ENCODE measurements at places on chromosomes 11 and 22.

GRCh38 chr11:118436639-118437207 lies 431 bp downstream of the KMT2A start:
- peak; percentile 34 for DNase-seq

DNA sequence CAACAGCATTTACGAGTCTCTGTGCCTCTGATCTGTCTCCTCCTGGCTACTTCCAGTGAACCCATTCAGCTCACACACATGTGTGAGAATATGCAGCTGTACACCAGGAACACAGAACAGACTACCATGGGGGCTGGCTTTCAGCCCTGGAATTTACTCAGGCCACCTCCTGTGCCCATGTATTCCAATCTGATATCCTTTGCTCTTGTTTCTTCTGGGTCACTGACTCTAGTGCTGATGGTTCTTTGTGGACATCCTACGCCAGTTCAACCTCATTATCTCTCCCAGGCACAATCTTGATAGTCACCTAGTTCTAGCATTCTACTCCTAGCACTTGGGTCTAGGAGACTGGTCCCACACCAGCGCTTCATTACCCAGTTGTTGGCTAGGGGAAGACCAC lies 23.0 kb upstream of the ZC3H12C start:
- DNase-seq: no peak

GRCh38 chr22:37807410-37808293 lies at the start of gene GCAT:
Gene GCAT (plus strand): TSS chr22:37807934. CDS start chr22:37807968, 34 bp downstream.
- peak; percentile 97 for DNase-seq

DNA sequence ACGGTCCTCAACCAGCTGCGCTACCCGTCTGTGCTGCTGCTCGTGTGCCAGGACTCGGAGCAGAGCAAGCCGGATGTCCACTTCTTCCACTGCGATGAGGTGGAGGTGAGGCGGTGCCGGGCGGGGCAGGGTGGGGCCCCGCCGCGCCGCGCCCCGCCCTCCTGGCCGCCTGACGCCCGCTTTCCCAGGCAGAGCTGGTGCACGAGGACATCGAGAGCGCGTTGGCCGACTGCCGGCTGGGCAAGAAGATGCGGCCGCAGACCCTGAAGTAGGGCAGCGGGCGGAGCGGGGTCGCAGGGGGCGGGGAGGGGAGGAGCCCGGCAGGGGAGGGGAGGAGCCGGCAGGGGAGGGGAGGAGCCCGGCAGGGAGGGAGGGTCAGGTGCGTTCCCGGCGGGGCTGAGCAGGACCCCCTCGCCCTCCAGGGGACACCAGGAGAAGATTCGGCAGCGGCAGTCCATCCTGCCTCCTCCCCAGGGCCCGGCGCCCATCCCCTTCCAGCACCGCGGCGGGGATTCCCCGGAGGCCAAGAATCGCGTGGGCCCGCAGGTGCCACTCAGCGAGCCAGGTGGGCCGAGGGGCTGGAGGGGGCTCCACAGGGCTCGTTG lies 14.7 kb downstream of the EPS8L2 start:
- DNase-seq: no peak

GRCh38 chr11:98564233-98564632 lies 456.5 kb upstream of the CNTN5 start:
- DNase-seq: no peak

DNA sequence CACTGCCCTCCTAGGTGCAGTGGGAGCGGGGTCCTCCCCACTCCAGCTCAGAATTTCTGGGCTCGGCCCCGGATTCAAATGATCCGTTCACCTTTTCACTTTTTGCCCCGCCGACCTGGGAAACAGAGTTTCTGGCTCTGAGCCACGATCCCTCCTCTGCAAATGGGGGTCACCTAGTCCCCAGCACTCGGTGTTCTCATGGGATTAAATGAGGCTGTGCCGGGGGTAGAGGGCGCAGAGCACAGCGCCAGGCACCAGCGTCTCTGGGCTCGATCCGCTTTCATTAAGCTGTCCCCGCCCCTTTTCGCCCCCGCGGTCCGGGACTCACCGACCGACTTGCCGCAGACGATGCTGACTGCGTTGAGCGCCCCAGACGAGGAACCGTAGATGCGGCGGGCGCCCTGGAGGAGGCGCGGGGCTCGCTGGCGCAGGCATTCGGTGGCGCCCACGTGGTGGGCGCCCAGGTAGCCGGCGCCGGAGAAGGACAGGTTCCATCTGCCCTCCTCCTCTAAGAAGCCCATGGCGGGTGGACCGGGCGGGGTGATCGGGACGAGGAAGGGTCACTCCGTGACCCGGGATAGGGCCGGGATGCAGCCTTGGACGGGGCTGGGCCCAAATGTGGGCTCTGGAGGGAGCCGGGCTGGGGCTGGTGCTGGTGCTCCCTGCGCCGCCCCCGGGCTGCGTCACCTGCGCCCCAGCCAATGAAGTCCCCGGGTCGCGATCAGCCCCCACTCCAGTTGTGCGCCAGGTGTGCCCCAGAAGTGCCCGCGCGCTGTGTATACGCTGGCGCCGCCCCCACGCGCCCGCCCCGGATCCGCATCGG lies at the start of gene PNPLA5:
PNPLA5 (minus strand) TSS at position 654 of the 823 bp plus-strand sequence; CDS start at position 521, 133 bp downstream.
- DNase-seq: no peak

DNA sequence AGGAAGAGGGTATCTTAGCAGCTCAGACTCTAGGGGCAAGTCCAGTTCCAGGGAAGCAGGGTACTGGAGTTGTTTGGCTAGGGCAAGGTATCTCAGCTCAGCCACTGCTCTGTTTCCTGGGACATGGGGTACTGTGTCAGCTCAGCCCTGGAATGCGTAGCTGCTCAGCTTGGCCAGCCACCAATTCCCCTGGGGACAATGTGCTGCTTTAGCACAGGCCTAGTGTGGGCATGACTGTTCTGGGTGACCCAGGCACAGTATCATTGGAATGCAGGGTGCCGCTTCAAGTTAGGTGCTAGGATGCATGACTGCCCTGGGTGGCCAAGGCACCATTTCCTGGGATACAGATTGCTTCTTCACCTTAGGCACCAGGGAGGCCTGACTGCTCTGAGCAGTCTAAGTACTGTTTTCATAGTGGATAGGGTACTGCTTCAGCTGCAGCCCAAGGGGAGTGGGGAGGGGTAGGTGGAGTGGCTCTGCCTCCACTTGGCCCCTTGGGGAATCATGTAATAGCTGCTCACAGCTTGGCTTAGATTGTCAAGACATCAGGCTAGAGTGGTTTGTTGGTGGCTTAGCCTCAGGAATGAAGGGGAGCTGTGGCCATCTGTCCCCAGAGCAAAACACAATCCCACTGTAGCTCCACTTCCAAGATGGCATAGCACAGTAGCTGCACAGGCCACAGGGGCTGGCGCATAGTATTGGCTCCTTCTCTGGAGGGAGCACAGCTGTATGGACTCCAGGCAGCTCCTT lies 36.0 kb downstream of the MADD start:
- peak; percentile 87 for DNase-seq

- no peak for DNase-seq
These were observed 23.2 kb downstream of the MEI1 start for GRCh38 chr22:41722496-41722895.

DNA sequence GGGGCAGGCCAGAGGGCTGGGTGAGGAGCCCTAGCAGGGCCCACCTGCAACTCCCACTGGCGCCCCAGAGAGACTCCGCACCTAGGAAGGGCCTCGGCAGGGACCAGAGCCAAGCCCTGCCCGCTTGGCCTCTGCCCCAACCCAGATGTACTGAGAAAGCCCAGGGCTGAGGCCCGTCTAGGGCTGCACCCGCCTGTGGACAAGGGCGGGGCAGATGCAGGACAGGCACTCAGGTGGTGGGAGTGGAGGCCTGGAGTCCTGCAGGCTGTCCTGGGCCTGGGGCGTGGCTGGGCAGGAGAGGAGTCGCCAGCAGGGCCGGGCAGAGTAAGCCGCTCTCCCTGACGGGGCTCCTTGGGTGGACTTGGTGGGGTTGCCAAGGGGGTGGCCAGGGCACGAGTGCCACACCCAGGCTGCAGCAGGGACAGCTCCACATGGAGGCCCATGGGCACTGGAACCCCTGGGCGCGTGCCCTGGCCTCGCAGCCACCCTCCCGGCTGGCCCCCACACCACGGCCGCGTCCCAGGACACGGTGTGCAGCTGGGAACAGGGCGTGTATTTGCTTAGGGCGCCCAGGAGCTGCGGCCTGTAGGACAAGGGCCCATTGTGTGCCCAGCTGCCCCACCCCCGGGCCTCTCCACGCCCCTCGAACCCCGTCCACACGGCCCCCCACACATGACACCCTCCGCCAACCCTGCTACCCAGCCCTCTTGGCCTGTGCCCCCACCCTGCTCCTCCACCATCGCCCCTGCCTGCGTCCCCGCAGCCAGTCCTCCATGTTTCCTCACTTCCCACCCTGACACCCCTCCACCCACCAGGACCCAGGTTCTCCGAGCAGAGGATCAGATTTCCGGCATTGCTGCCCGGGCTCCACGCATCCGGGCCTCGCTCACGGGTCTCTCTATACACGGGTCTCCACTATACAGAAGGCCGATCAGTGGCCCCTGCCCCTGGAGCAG lies 11.3 kb upstream of the PIM3 start:
- DNase-seq: no peak

- DNase-seq: no peak
These were observed 365.7 kb upstream of the CADM1 start for GRCh38 chr11:115869780-115870431.

- DNase-seq: no peak
These were observed 11.5 kb downstream of the PTPRJ start for GRCh38 chr11:47991894-47992293.

- DNase-seq: no peak
These were observed 34.5 kb downstream of the CELF1 start for GRCh38 chr11:47518212-47518964.

- DNase-seq: peak; percentile 79
These were observed 6.8 kb upstream of the CDKN1C start for GRCh38 chr11:2892215-2892966.

DNA sequence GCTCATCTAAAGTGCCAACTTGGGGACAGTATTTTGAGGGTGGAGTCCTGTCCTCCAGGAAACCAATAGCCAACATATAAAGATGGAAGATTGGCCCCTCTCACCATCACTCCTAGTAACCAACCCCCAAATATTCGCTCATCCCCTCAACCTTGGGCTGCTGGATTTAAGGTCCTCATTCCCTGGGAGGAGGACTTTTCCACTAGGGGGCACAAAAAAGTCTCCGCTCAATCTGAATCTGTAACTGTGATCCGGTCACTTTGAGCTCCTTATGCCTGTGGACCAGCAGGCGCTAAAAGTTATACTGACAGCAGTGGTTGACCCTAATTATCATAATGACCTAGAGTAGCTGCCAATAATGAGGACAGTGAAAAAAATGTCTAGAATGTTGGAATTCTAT lies 20.5 kb upstream of the CLPB start:
- DNase-seq: no peak

- peak; percentile 16 for DNase-seq
These were observed 22.5 kb upstream of the OAF start for GRCh38 chr11:120188371-120188770.

DNA sequence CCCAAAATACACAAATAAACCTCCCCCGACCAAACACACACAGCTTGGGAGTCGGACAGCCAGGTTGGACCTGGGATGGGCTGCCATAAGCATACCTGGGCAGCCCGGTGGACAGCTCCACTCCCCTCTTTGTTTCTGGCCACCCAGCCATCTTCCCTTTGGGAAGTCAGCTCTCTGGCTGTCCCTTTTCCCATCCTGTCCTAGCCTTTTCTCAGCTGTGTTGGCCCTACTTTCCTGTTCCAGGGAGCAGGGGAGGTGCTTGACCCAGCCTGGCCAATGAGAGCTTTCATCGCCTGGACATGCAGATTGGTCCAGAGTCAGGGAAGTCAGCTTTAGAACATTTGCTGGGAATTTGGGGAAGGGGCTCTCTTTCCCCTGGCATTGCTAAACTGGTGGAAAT lies 68.7 kb upstream of the NECTIN1 start:
- no peak for DNase-seq

- DNase-seq: no peak
These were observed 27.3 kb downstream of the INCENP start for GRCh38 chr11:62150887-62151736.

DNA sequence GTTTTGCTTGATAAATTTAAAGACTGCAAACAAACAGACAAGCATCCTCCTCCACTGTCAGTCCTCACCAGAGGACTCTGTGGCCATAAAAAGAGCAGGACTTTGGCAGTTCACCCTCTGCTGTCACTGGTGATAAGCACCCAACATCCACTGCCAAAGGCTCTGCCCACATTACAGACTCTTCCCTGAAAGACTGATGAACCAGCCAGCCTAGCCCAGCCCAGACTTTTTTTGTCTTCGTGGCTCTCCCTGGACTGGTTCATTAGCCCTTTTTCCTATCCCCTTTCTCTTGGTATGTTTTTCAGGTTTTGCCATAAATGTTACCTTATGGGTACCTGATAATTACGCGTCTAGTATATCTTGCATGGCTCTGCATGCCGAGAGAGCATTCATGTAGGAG lies 15.1 kb downstream of the ST14 start:
- DNase-seq: no peak

GRCh38 chr11:66722745-66723651 lies 6.0 kb downstream of the SPTBN2 start:
- DNase-seq: no peak

- no peak for DNase-seq
These were observed 286.2 kb downstream of the C11orf87 start for GRCh38 chr11:109708184-109708583.

DNA sequence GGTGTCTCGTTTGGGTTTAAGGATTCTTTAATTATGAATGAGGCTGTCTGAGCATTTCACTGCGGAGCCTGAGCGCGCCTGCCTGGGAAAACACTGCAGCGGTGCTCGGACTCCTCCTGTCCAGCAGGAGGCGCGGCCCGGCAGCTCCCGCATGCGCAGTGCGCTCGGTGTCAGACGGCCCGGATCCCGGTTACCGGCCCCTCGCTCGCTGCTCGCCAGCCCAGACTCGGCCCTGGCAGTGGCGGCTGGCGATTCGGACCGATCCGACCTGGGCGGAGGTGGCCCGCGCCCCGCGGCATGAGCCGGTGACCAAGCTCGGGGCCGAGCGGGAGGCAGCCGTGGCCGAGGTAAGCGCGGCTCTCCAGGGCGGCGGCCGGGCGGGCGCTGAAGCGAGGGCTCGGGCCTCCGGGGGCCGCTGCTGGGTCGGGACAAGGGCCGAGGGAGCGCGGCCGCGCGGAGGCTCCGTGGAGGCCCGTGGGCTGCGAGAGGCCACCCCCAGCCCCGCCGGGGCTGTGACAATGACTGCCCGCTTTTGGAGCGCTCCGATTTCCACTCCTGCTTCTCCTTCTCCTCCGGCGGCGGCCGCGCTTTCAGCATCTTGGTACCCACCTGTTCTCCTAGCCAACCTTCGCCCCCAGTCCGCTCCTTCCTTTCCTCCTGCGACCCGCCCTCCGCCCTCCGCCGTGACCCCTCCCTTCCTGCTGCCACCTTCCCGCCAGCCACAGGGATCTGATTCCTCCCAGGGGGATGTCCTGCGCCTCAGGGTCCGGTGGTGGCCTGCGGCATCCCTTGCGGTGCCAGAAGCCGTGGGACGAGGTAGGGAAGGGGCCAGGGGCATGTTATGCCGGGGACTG lies at the start of gene EXT2:
EXT2 (plus strand) TSS at position 173 of the 854 bp plus-strand sequence. CDS start 12,035 bp downstream, outside the sequence.
- DNase-seq: peak; percentile 92

GRCh38 chr11:68206211-68206610 lies 6.9 kb downstream of the KMT5B start:
- no peak for DNase-seq

DNA sequence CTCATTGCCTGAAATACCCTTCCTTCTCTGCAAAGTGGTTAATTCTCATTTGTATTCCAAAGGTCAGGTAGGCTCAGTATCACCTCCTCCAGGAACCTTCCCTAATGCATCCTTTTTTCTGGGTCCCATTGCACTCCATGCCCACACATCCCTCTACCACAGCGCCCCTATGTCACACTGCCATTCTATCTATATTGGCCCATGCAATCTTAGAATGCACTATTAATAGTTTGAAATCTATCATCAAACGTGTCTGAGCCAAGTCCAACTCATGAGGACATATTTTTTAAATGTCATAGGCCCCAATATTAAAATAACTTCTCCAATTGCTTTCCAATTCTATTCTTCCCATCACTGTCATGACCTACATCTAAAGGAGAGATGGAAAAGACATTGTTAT lies 495.1 kb downstream of the SOX6 start:
- no peak for DNase-seq

GRCh38 chr11:33182246-33182878 lies 21.1 kb upstream of the CSTF3 start:
- DNase-seq: no peak

All from heart left ventricle (tissue), 16 donors.